ENCODE measurements at places on chromosomes 2 and 18. TPM values are rescaled to one million over a fixed set of nuclear protein-coding genes. Genes with fewer than 3 reads are reported as not detected.

RALBP1 gene
- 33.1 TPM for total RNA-seq

PID1 gene
- total RNA-seq, result 0.18 TPM

INHBB gene
- total RNA-seq, result 0.17 TPM

GALR1 gene
- not detected for total RNA-seq

TXNDC2 gene
- not detected for total RNA-seq

DNA sequence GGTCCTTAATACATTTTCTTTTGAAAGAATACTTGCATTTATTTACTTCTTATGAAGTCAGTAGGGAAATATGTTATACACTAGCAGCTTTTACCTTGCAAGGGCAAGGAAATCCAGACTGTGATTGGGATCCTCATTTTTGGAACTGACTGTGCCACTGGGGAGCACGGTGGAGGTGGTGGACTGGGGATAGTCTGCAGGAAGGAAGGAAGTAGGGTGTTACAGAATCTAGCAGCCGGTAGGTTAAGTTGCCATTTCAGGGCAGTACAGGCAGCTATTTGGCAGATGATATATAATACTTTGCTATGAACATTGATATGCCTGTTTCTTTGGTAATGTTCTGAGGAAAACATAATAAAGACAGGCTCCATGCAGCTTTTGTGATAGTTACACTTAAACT is 238.3 kb downstream of the PHLPP1 start:
- no peak for DNase-seq

- no peak for DNase-seq
Measured at GRCh38 chr2:11142330-11142729, 12.9 kb upstream of the SLC66A3 start.

DNA sequence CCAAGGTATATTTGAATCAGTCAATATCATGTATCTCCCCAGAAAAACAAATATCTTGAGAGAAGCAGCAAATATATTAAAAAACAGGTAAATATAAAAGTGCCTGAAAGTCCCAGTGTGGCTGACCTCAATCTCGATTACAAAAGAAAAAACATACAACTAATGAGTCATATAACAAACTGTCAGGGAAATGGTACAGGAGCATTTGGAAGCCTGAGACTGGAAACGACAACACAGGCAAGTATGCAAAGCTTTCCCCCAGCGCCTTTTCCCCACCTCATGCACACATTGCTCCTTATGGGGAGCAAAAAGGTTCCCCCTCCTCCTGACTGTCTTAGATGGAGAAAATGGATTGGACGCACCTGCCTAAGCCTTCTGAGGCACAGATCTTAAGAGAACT is 230.7 kb downstream of the TMX3 start:
- DNase-seq, result no peak

- DNase-seq, result no peak
Measured at GRCh38 chr2:205156457-205156856, 525.8 kb upstream of the NRP2 start.

- no peak for DNase-seq
Measured at GRCh38 chr2:126976721-126977328, 78.1 kb downstream of the TEX51 start.

- DNase-seq, result no peak
Measured at GRCh38 chr18:21739604-21740537, 721 bp upstream of the MIB1 start.

GRCh38 chr2:238966072-238966937 is 118.4 kb downstream of the TWIST2 start:
- DNase-seq, result no peak

DNA sequence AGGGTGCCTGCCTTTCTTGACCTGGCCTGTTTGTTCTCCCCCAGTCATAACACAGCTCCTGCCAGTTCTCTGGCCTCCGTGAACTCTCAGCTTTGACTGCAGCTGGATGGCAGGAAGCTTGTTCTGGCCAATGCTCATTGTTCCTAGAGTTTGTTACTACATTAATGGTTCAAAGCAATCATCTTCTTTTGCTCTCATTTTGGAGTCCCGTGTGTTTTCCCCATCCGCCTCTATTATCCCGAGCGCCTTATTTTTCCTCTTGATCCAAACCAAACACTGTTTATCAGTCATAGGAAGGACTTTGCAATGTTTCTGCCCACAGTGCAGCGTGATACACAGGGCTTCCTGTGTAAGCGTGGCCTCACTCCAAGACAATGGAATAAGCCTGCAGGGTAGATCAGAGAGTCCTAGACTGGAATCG is 184.3 kb upstream of the APCDD1 start:
- DNase-seq, result peak; percentile 16

- DNase-seq, result no peak
Measured at GRCh38 chr2:170155022-170155722, 22.8 kb upstream of the MYO3B start.

DNA sequence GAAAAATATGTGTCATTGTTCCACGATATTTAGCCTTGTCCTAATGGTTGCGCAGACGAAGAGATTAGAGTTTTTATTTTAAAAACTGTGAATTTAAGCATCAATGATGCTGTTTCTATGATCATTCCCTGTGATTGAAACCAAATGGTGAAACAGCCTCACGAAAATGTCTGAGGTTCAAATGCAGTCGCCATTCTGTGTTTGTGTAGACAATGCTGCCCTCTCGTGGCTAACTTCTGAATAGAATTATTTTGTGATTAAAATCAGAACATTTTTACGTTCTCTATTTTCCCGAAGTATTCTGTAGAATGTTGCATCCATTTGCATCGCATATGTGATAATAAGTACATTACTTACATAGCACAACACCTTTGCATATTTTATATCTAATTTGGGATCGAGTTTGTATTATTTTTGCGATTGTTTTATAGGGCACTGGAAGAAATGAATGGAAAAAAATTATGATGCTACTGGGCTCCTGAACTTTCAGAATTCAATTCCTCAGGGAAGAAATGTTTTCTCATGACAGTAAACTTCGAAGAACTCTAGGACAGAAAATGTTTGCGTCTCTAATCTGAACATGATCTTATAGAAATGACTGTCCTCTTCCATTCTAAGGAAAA is 54.8 kb upstream of the CREB1 start:
- peak; percentile 47 for DNase-seq

- no peak for DNase-seq
Measured at GRCh38 chr2:224377751-224378700, 23.9 kb downstream of the FAM124B start.

GRCh38 chr2:229412686-229413085 is 141.6 kb upstream of the PID1 start:
- no peak for DNase-seq

- no peak for DNase-seq
Measured at GRCh38 chr2:64203131-64203857, 59.1 kb upstream of the PELI1 start.

DNA sequence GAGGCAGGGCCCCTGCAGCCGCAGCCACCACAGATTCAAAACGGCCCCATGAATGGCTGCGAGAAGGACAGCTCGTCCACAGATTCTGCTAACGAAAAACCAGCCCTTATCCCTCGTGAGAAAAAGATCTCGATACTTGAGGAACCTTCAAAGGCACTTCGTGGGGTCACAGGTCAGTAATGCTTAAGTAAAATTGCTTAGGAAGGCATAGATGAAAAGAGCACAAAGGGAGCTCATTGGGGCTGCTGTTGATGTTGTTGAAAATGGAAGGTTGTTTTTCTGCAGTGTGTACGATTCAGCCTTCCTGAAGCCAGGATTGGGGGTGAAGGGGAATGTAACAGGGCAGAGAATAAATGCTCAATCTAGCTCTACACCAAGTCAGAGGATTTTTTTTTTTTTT is 90.5 kb downstream of the KCTD18 start:
- DNase-seq, result no peak

GRCh38 chr2:43453179-43454170 is 142.4 kb downstream of the THADA start:
- no peak for DNase-seq

DNA sequence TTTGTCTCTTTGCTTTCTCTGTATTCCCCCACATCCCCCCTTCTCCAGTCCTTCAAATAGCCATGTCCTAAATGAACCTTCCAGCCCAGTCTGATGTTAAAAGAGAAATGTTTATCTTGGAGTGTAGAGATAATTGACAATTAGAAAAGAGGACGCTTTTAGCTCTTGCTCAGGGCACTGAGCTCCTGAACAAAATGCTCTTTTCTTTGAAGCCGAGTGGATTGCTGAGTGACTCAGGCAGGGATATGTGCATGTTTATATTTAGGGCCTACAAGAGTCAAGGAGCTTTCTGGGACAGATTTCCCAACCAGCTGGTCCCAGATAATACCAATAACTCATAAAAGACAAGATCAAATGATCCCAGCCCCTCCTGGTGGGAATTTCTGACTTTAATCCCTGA is 88.0 kb upstream of the SETBP1 start:
- no peak for DNase-seq

DNA sequence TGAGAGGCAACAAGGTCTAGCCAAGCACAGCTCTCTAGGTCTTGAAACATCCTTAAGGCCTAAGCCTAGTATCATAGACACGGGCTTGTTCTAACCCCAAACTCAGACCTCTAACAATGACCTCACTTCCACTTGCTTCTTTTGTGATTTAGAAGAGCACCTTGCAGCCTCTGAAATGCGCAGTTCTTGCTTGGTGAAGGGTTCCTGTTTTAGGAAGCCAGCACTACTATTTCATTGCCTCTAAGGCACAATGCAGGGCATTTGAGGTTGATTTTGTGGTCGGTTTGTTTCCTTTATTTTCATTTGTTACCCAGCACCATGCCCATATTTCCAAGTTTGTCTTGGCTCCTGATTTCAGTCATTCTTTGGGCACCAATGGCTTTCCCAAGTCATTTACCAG is 117.0 kb upstream of the CYP1B1 start:
- DNase-seq, result no peak

DNA sequence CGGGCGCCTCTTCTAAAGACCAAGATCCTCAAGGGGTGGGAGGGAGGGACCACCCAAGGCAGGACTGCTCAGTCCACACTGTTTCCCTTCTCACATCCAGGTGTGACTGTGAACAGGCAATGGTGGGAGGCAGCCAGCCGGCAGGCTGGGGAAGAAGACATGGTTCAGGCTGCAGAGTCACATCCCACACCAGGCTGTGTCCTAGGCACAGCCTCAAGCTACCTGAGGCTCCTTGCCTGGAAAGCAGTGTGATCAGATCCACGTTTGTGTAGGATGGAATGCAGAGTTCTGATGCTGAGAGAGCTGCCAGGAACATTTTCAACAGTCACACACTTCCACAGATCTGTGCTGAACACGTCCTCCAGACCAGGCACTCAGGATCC is 16.4 kb downstream of the SLC66A2 start:
- DNase-seq, result no peak

- DNase-seq, result no peak
Measured at GRCh38 chr2:151299920-151300539, 10.6 kb upstream of the NMI start.

GRCh38 chr2:240326246-240326645 is 109.2 kb upstream of the GPC1 start:
- no peak for DNase-seq
